SK-N-SH (cell line): ENCODE measurements at places on chromosomes 2 and 18.

DNA sequence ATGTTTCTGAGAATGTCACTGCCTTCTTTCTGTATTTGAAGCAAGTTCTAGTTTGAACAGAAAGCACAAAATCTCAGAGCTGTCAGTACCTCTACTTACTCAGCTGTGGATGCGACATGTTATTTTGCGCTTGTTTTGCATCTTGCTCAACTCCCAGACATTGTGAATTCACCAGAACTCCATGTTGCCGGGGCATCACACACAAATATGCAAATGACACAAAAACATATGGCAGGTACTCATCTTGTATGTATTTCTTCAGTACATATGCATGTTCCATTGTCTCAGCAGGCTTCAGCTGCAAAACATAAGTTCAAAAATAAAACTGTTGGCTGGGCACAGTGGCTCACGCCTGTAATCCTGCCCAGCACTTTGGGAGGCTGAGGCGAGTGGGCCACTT is 30.8 kb downstream of the ADCY3 start:
- DNase-seq, result no peak

DNA sequence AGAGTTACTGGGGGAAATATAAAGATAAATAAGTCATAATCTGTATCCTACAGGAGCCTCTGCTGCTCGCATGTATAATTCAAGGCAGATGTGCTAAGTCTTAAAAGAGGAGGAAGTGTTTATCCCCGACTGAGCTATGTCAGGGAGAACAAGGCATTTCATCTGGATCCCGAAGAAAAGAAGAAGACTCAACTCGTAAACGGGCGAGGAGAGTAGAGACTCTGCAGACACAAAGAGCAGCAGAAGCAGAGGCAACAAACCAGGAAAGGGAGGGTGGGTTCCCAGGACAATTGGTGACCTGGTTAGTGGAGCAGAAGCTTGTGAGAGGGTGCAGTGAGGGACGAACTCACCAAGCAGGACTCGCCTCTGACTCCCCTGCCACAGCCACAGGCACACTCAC is 368.6 kb downstream of the EIPR1 start:
- DNase-seq, result peak; percentile 60

DNA sequence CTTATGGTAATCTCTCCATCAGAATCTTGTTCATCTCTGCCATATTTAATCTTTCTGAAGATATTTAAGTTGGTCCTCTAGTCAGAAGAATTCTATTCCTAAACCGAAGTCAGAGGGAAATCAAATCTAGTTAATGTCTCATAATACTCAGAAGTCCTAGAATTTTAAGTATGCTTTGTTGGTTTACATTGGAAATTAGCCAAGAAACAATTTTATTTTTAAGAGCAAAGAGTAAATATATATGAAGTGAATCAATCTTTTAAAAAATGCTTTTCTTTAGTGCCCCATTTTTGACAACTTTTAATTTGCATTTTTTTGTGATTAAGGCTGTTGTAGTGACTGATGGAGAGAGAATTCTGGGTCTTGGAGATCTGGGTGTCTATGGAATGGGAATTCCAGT is 38.1 kb downstream of the ME2 start:
- no peak for DNase-seq

GRCh38 chr18:59520562-59521355 is 161.7 kb upstream of the LMAN1 start:
- DNase-seq, result no peak
